Activated naive CD4-positive, alpha-beta T cell treated with anti-CD3 and anti-CD28 coated beads, Interleukin-2, amount 50 U/mL, for 72 hours (primary cell): ENCODE measurements at places on chromosomes 3 and 15.

DNA sequence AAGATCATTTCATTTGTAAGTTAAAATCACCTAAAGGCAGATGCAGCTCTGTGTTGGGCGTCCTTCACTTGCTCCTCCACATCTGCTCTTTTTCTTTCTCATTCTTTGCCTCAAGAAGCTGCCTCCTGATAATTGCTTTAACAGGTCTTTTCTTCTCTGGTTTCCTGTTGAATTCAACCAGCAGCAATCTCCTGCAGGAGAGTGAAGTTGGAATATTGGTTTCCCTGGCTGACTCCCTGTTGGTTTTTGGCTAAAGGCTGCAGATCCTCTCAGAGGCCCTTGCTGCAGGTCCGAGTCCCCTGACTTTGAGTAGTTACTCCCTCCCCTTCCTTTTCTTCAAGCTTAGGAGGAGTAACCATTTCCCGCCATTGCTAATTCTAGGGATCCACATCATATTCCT, 4.2 kb downstream of the TP63 start:
- no peak for DNase-seq

- no peak for DNase-seq
These were observed 14.8 kb upstream of the SH3BP5 start for GRCh38 chr3:15347063-15347736.

DNA sequence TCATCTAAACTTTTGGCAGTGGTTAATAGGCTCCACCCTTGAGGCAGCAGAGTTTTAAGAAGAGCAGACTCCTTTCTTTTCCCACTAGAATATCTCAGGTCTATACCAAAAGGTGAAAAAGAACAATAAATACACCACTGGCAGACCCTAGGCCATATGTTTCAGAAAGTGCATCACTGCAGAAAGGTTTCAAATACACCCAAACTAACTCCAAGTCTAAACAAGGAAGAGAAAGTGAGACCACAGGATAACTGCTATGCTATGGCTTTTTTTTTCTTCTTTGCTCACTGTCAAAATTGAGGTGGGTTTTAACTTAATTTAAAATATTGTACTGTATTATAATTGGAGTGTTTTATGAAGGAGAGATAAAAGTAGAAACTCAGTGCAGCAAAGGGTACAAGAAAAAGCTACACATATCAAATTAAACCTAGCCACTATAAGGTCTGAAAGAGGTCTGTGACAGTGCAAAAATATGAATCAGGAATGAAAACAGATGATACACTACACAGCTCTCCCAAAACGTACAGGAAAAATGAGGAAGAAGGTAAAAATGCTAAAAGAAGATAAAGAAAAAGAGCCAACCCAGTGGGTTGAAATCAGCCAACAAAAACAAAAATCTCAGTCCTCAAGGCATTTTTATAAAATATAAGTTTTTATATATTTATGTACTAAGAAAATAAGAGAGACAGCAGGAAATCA, 8.4 kb downstream of the SNX4 start:
- no peak for DNase-seq

GRCh38 chr15:31964586-31965307, 65.6 kb upstream of the CHRNA7 start:
- DNase-seq = no peak

DNA sequence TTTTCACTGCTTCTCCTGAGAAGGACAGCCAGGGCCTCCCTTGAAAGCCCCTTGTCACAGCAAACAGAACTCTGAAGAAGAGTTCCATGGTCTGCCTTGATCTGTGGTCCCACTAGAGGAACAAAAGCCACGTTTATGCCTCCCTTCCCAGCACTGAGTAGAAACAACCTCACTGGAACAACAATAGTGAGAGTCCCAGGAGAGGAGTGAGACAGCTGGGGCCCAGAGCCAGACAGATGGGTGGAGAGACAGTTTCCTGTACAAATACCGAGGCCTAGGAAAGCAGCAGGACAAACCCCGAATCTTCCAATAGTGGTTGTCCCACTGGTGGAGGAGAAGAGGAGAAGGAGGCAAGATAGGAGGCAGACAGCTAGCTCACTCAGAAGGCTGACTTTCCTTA, 106.1 kb downstream of the WDR76 start:
- no peak for DNase-seq

DNA sequence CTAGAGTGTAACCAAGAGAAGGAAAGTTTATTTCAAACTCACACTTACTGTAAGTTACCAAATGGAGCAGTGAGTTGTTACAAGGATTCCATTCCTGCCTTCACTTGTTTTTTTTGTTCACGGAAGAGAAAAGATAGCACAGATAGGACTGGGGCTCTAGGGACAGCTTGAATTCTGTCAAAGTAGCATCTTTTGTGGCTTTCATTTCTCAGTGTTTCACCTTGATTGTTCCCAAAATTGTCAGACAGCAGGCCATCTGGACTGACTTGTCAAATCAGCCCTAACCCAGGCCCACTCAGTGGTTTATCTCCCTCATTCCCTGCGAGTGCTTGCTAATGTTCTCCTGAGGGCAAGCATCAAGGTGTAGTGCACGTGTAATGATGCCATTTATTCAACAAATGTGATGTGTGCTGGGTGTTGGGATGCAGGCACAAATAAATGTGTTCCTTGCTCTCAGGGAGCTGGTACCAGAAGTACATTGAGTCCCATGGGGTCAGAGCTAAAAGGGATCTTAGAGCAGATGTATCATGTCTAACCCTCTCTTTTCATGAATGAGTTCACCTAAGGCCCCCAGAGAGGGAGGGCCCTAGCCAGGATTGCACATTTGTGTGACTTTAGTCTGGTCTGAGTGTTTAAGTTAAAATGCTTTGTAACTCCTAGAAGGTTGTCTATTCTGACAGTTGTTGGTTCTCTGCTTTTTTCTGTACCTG, 49.1 kb downstream of the PDHB start:
- no peak for DNase-seq

DNA sequence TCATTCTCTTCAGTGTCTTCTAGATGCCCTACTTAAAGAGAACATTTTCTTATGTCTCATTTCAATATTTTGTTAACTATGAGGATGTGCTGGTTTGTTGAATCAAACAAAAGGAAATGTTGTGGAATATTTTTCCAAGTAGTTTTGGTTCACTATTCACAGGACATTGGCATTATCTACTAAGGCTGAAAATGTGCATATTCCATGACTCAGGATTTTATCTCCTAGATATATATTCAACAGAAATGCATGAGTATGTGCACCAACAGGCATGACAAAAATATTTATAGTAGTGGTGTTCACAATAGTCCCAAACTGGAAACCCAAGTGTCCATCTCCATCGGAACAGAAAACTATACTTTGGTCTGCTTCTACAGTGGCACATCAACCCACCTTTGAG, 16.7 kb upstream of the NR1I2 start:
- DNase-seq = no peak

DNA sequence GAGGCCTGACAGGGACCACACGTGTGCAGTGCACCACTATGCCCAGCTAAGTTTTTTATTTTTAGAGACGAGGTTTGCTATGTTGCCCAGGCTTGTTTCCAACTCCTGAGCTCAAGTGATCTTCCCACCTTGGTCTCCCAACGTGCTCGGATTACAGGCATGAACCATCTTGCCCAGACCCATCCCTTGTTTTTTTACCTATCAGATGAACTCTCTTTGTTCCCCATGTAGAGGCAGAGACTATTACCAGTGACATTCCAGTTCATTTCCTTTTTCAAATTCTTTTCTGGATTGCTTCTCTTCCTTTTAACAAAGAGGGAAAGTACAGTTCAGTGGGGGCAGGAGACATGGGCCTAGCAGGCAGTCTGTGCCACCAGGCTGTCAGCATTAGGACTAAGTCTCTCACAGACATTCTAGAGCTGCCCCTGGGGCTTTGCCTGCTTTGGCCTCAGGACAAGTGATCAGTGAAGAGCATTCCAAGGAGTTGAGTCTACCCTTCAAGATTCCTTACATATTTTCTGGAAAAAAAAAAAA, 103.5 kb upstream of the SLC7A14 start:
- DNase-seq = no peak

GRCh38 chr3:60580809-60581208, 670.4 kb downstream of the FHIT start:
- DNase-seq = no peak

GRCh38 chr3:187568171-187568570, 102.0 kb downstream of the SST start:
- no peak for DNase-seq

DNA sequence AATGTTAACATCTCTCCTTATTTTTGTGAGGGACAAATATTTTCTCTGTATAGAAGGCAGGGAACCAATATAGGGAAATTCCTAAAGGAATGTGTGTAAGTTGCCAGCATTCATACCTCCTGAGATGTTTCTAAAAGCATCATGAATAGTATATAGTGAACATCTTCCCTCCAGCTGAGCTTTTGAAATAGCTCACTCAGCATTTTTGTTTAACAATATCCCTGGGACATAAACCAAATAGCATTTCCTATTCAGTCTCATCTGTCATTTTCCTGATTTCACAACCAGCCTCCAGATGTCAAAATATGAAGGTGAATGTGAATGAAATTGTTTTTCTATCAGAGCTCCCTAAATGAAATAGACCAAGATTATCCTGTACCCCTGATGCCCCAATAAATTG, 137.2 kb downstream of the PPM1L start:
- DNase-seq = no peak

DNA sequence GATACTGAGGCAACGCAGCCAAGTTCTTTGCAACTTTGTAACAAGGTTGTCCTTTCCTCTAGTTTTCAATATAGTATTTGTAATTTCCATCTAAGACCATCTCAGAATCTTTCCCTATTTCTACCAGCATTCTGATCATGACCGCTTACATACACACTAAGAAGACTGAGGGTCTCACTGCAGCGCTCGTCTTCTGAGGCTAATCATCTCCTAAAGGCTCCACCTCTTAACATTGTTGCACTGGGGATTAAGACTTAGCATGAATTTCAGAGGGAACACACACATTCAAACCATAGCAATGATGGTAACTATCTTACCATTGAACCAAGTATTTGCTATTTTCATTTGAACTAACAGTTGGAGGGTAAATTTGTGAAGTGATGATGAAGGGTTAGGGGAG, 463.3 kb upstream of the CCDC54 start:
- DNase-seq = no peak

GRCh38 chr15:64180235-64180824, 17.5 kb upstream of the PPIB start:
- DNase-seq = no peak

DNA sequence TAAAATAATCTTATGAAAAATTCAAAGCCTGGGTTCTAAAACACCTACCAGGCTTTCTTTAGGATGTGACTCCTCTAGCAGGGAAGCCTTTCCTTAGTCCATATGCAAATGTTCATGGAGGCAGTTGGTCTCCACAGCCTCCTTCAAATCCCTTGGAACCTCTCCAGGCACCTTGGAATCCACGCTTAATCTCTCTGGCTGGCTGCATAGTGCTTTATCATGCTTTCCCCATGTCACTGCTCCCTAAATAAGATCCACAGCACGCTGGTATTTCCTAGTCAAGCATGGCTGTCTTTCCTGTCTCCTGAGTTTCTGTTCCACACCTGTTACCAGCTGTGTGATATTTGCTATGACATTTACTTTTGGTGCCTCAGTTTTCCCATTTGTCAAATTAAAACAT, 71.3 kb downstream of the CLSTN2 start:
- DNase-seq = no peak

DNA sequence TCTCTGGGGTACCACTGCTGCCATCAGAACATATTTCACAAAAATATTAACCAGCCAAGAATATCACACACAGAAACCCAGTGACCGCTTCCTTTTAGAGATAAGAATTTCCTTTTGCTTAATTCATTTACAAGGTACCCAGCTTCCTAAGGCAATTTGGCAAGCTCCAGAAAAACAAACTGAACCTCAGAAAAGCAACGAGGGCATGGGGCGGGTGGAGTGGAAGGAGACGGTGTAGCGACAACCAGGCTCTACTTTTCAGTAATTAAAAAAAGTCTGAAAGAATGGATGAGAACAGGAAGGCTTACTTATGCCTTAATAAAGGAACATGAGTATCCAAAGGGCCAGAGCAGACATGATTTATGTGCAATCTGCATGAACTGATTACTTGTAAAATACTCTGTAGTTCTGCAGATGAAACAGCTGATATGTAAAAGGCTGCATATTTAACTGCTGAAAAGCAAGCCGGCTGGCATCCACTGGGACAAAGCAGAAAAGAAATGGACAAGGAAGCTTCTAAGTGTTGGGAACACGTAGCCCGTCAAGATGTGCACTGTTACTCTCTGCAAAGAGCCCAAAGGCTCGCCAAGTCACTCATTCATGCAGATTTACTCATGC, 18.6 kb downstream of the RFTN1 start:
- DNase-seq = no peak

GRCh38 chr3:108806316-108806715, 16.3 kb upstream of the TRAT1 start:
- DNase-seq = no peak

DNA sequence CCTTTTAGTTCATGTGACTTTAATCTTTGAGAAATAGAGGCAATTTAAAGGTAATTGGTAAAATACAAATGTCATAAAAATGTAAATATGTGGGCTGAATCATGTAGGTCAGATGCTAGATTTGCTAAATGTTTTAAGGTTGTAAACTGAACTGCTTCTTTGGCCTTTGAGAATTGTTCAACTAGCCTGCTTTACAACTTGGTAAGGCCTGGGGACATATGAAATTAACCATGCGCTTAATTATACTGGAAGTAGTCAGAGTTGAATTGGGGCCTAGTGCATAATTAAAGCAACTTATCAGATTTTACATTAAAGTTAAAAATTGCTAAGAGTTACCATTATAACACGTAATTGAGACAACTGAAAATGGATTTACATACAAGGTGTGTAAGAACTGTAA, 21.0 kb upstream of the TMEM45A start:
- no peak for DNase-seq

DNA sequence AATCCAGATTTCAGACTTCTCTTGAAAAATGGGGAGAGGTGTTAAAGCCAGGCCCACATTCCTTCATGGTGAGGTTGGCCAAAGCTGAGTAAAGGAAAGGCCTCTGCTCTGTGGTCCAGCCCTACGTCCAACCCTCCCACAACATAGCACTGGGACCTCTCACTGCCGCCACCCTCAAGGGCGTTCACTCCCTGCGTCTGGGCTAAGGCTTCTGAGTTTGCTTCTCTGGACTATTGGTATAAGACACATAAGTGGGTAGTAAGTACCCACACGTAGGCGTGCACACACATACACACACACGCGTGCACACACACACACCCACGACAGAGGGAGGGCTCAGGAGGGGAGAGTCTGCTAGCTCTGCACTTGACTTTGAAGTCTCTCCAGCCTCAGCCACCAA, 80.2 kb upstream of the PXYLP1 start:
- no peak for DNase-seq
